ENCODE measurements at places on chromosomes 6 and 20. TPM values are rescaled to one million over a fixed set of nuclear protein-coding genes. Genes with fewer than 3 reads are reported as not detected.

DNA sequence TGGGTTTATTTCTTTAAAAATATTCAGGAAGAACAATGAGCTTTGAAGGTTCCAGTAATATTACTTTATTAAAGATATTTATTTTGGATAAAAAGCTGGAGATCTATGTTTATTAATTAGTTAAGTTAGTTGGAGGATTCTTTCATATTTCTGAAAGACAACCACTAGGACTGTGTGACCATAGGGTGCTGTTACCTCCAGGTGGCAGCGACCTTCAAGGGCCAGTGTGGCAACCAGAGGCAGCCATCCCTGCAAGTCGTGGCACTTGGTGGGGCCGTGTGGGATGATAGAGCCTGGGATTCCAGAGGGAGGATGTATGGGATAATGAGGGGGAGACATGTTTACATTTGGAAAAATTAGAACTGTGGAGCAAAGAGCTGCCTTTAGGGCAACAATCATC lies 95.5 kb upstream of the SCP2D1 start:
- H3K27me3 ChIP-seq = no peaks in the 10 kb centered on the region
- H3K27ac ChIP-seq = no peak overlapping the region
- H3K4me1 ChIP-seq = peaks cover 8% of the 10 kb centered on the region
- H3K36me3 ChIP-seq = no peaks in the 10 kb centered on the region

The PCK1 gene
- total RNA-seq = 7.5 TPM

GRCh38 chr6:43639984-43640800 lies 4.6 kb downstream of the MAD2L1BP start:
- H3K4me1 ChIP-seq = peaks cover 44% of the 10 kb centered on the region
- DNase-seq = no peak
- peaks cover 17% of the 10 kb centered on the region for H3K36me3 ChIP-seq
- H3K27me3 ChIP-seq = no peaks in the 10 kb centered on the region

The NAPB gene
- 22.9 TPM for total RNA-seq
